Activated naive CD4-positive, alpha-beta T cell treated with anti-CD3 and anti-CD28 coated beads for 36 hours (primary cell): ENCODE measurements at places on chromosomes 1 and 21. TPM values are rescaled to one million over a fixed set of nuclear protein-coding genes. Genes with fewer than 3 reads are reported as not detected.

KRTAP11-1 gene
- total RNA-seq: not detected

DMRTA2 gene
- total RNA-seq: 0.07 TPM

ANGPTL1 gene
- not detected for total RNA-seq

HUNK gene
- 0.20 TPM for total RNA-seq

OR2L2 gene
- not detected for total RNA-seq

BCL10 gene
- 13.8 TPM for total RNA-seq

IGSF5 gene
- not detected for total RNA-seq

SPRR2A gene
- not detected for total RNA-seq

OR2T4 gene
- not detected for total RNA-seq

RPE65 gene
- not detected for total RNA-seq

G0S2 gene
- 138 TPM for total RNA-seq

ZBTB8A gene
- total RNA-seq: 0.21 TPM
